ENCODE measurements at places on chromosomes 1 and 21.

- DNase-seq, result peak; percentile 84
Observed at GRCh38 chr1:222634180-222635013, 16.5 kb downstream of the MIA3 start.

DNA sequence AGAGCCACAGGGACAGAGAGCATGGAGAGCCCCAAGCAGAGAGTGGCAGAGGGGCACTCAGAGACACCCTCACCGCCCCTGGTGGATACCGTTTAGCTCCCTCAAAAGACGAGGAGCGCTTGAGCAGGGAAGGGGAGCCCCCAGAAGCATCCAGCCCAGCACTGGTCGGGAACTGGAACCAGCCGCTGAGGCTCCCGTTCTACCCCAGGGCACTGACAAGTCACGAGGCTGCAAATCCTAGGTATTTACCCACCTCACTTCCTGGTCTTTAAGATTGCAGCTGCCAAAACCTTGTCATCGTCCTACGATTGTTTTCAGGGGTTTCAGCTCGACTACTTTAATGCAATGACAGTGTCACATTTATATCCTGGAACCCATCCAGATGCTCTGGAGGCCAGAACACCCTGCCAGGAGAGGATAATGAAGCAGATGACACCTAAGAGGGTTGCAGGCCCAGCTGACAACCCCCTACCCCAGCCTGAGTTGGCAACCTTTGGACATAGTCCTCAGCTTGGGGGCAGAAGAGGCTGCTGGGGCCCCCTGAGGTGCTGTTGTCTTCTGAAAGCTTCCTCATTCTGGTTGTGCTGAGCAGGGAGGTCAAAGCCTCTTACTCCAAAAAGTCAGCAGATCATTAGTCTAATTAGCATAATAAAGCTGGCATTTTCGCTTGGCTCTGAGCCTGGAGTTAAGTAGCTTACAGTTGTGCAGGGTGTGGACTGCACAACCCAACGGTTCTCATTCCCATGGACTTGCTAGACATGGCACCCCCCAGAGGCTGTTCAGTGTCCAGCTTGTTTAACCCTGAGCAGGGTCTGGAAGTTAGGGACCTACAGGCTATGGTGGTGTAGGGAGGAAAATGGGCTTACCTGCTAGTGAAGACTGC lies 20.6 kb upstream of the BACE2 start:
- peak; percentile 77 for DNase-seq

GRCh38 chr1:12614402-12615158 lies 3.4 kb downstream of the DHRS3 start:
- DNase-seq, result no peak

DNA sequence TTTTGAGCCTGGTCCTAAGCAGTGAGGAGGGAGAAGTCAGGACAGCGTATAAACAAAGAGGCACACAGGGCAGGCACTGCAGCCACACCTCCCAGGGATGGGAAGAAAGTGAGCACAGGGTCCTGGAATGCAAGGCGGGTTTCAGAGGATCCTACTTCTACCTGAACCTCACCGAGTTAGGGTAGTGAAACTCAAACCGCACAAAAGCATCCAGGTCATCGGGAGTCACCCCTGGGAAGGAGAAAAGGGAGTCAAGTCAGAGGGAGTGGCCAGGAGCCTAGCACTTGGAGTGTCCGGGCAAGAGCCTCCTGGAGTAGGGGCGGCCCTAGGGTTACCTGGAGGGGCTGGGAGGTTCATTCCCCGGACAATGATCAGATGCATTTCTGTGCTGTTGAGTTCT lies 10.6 kb downstream of the CC2D1B start:
- DNase-seq, result no peak

DNA sequence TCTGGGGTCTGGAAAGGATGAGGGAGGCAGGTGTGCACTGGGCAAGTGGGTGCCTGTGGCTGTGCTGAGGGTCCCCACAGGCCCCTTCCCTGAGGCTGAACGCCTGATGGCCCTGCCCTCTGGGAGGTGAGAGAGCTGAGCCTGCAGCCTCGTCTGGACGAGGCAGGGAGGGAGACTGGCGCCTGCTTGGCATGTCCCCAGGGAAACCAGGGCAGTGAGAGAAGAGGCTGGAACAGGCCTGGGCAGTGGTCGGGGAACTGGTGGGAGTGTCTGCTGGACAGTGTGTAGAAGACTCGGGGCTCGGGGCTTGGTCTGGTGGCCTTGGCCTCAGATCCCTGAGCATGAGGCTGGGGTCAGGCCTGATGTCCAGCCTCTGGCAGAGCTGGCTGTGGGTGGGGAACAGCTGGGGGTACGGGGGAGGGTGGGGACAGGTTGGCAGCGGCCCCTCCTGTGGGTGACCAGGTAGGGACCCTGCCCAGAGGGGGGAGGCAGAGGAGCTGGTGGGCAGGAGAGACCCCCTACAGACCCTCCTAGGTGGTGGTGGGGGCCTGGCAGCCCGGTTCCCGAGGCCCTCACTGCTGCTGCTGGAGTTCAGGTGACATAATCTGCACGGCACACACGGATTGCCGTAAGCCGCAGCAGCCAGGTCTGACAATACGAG lies 30.8 kb upstream of the PLCH2 start:
- DNase-seq, result no peak

GRCh38 chr1:100476735-100477290 lies 61.1 kb upstream of the GPR88 start:
- no peak for DNase-seq

DNA sequence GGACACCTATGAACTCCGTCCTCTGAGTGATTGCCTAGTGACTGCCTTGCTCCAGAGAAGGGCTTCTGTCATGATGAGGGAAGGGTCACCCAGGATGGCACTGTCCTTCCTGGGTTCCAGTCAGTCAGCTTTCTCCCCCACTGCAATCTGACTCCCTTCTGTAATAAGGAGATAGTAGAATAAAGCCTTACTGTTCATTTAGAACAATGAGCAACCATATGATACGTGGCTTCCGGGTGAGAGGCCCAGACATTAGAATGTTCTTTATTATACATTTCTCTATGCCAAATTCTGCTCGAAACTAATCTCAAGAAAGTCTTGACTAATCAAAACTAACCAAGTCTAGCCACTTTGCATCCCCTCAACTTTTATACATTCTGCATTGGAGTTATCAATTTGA lies 8.5 kb upstream of the MTMR11 start:
- DNase-seq, result no peak

GRCh38 chr1:41315871-41316270 lies 45.4 kb upstream of the FOXO6 start:
- DNase-seq, result no peak

DNA sequence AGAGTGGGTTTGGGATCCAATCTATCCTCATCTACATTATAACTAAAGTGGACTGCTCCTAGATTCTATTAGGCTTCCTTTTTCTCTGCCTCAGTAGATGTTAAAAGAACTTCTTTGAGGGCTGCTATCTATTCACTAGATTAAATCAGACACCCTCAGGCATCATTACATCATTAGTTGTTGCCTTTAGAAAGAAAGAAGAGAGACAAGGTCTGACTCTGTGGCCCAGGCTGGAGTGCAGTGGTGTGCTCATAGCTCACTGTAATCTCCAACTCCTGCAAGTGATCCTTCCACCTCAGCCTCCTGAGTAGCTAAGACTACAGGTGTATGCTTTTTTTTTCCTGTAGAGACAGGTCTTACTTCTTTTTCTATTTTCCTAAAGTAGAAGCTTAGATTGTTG lies 71.1 kb upstream of the EXO1 start:
- no peak for DNase-seq

DNA sequence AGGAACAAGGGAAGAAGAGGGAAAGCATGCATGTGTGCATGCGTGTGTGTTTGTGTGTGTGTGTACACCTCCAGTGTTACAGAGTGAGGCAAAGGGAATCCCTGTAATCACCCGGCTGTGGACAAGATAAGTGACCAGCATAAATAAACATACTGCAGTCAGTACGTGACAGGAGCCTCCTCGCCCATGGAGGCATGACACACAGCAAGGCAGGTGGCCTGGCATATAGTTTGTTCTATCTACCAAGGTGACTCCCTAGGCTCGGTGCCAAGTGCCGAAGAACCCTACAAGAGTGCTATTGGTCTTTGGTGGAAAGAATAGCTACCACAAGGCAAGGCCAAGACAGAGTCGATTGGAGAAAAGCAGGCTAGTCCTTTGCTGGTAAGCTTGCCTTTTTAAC lies 31.7 kb upstream of the HEATR1 start:
- no peak for DNase-seq

DNA sequence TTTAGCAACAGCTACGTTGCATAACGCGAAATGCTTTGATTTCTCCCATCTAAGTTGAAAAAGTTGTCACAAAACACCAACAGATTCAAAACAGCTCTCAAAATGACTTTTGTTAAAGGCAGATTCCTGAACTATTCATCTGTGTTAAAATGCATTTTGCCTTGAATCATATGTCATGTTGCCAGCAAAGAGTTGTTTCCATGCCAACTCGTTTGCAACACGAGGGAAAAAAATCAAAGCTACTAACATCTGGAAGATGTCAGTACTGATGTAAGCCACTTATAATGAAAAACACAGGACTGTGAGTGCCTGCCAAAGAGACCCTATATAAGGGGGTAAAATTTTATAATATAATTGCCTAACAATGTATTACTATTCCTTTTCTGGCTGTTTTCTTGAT lies 182.7 kb upstream of the PTBP2 start:
- no peak for DNase-seq

DNA sequence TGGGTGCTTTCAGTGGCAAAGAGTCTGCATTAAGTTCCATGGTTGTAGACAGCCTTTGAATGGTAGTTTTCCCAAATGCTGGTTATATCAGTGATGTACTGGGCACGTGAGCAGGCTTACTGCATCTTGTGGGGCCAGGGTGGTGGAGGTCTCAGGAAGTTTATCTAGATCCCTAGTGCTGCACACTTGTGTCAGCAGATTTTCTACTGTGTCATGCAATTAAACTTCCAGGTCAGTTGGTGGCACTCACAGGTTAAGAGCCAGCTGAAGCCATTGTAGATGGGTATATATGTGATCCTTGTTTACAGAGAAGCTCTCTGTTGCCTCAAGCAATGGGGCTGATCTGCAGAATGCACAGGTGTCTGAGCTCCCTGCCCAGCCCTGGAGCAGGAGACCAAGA lies 33.0 kb downstream of the FOXJ3 start:
- no peak for DNase-seq

- no peak for DNase-seq
Observed at GRCh38 chr1:219927956-219928790, at the start of gene SLC30A10. Gene SLC30A10 (minus strand): TSS chr1:219928557. CDS start chr1:219928440, 117 bp downstream.

GRCh38 chr1:245983294-245983967 lies 523.6 kb downstream of the SMYD3 start:
- DNase-seq, result no peak

GRCh38 chr1:18634276-18634675 lies 3.6 kb downstream of the PAX7 start:
- DNase-seq, result no peak

GRCh38 chr1:116488071-116488470 lies 82.8 kb downstream of the CD58 start:
- no peak for DNase-seq

DNA sequence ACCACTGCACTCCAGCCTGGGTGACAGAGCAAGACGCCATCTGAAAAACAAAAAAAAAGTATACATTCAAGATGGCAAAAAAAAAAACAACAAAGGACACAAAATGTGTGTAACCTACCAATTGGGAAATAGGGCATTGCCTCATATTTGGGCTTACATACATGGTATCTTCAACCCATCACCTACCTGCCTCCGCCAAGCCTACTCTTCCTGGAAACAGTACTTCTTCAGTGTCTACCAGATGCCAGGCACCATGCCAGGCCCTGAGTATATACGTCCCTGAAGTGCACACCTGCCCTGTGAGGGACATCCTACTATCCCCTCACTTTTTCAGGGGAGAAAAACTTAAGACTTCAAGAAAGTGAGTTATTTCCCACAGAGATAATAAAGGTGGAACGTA lies 160.2 kb downstream of the TOMM20 start:
- DNase-seq, result no peak

- no peak for DNase-seq
Observed at GRCh38 chr1:152768847-152769533, 6.0 kb upstream of the LCE1F start.

DNA sequence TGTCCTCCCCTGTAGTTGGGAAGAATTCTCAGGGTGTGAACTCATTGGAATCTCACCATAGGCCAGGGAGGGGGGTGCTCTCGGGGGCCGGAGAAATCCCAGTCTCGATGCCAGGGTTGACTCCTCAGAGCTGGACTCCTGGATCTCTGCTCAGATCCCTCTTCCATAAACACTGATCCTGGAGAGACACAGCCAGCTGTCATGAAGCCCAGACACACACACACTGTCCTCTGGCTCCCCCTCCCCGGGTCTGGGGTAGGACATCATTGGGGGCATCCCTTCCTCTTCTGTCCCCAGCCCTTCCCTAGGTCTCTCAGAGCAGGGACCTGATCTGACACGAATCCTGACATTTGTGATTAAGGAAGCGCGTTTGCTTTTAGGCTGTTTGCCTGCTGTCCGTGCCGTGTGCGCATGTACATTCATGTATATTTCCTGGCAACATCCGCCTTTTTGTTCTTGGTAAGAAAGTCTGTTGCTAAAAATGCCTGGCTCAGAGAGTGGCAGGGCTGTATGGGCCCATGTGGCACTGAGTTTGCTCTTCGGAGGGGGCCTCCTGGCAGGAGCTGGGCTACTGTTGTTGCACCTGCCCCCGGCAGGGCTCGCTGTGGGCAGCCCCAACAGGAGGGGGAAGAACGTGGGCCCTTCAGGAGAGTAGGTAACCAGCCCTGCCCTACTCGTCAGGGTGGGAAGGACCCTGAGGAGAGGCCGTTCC lies 45.4 kb upstream of the SELENON start:
- DNase-seq, result peak; percentile 41

DNA sequence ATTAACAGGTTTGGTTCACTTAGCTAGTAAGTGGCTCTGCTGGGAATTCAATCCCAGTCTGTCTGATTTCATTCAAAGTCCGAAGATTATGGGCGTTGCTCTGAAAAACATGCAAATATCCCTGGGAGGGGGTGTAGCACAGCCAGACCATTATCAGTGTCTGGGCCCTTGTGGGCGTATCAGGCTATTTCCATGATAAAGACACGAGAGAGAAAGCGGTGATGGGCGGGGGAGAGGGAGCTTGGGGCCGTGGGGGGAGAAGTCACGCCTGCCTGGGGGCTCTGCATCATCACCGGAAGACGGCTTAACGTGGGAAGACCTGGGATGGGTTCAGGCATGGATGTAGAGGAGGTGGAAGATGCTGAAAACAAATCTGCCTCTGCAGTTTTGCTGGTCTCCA lies 25.8 kb downstream of the IL6R start:
- DNase-seq, result no peak

DNA sequence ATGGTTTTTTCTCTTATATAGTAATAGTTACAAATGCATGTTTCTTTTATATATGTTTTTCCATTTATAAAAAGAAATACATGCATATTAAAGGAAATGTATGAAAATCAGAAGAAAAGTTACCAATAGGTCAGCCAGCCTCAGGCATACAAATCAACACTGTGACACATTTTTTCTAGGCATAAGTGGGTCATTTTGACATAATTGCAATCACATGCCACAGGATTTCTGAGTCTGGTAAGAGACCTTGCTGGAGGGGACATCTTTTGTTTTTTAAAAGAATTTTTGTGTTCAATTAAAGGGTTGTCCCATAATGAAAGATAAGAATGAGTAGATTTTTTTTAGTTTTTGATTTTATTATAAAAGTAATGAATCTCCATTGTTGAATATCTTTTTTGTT lies 473.1 kb downstream of the PCP4 start:
- DNase-seq, result no peak

GRCh38 chr1:31441558-31441957 lies 28.5 kb downstream of the SERINC2 start:
- no peak for DNase-seq

Data from DMS153 (cell line).